ENCODE measurements at places on chromosomes 16 and 17. TPM values are rescaled to one million over a fixed set of nuclear protein-coding genes. Genes with fewer than 3 reads are reported as not detected.

The ZDHHC7 gene
- total RNA-seq = 32.9 TPM

The SLC13A2 gene
- not detected for total RNA-seq

The LPO gene
- not detected for total RNA-seq

The STH gene
- not detected for total RNA-seq

The RASL10B gene
- 19.5 TPM for total RNA-seq

The ANKS3 gene
- 18.0 TPM for total RNA-seq

The CBFA2T3 gene
- 0.64 TPM for total RNA-seq

The COIL gene
- total RNA-seq = 14.4 TPM

The CLCN7 gene
- 195 TPM for total RNA-seq

Measured in G401 (cell line).